ENCODE measurements at places on chromosomes 16 and 17.

DNA sequence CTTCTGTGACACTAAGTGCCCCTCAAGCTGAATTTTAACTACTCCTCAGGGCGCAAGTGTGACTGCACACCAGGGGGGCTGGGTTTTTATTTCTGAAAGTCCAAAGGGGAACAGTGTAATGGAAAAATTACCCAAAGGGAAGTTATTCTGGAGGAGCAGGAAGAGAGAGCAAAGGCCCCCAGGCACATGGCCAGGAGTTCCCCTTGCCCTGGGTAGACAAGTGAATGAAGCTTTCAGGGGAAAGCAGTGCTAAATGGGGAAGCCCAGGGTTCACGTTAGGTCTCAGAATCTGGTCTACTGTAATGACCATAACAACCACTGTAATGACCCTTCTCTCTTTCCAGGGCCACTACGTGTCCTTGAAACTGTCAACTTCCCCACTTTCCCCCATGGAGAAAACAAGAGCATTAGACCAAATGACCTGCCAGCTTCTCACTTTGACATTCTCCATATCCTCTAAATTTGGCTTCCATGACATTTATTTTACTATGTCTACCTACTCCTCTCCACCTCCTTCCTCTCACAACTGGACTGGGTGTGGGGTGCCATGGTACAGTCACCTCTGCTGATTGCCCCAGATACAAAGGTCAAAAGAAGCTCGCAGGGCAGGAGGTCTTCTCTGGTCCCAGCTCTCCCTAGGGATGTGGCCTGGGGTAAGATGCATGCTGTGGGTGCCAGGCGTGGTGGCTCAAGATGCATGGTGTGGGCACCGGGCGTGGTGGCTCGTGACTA lies 34.1 kb upstream of the MMP2 start:
- DNase-seq = no peak

- no peak for DNase-seq
These were observed 1.9 kb downstream of the ORMDL3 start for GRCh38 chr17:39925282-39926134.

DNA sequence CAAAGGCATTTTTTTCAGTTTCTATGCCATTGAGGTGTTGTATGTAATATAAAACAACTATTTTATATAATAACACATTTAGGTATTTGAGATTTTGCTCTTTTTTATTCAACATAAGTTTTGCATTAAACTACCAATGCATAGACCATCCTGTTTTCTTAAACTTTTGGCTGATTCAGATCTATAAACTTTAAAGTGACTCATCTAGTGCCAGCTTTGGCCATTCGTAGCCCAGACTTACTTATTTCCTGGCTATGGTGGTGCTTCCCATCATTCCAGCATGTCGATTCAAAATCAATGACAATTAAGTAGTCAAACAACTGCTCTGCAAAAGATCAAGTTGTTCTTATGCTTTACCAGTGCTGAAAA lies 3.1 kb downstream of the ERI2 start:
- DNase-seq = no peak

- DNase-seq = no peak
These were observed 364.8 kb upstream of the RBFOX1 start for GRCh38 chr16:6967796-6968320.

DNA sequence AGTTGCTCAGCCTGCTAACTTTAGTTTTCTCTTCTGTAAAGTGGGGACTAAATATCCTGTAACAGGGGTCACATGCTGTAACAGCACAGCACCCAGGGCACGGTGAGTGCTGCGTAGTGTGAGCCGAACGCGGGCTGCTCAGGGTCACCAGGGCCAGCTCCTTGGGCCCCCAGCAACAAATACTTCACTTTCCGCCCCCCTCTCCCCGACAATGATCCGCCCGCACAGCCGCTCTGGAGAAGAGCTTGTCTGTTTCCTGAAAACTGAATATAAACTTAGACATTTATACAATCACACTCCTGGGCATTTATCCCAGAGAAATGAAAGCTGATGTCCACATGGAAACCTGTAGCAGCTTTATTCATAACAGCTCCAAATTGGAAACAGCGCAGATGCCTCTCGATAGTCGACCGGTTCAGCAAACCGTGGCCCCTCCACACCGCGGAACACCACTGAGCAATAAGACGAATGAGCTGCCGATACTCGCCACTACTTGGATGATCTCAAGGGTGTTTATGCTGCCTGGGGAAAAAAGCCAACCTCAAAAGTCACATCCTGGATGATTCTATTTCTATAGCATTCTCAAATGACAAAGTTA lies 267.2 kb downstream of the PARN start:
- DNase-seq = no peak

GRCh38 chr16:80735846-80736245 lies 68.6 kb downstream of the CDYL2 start:
- no peak for DNase-seq
